ENCODE measurements at places on chromosomes 6 and 20.

DNA sequence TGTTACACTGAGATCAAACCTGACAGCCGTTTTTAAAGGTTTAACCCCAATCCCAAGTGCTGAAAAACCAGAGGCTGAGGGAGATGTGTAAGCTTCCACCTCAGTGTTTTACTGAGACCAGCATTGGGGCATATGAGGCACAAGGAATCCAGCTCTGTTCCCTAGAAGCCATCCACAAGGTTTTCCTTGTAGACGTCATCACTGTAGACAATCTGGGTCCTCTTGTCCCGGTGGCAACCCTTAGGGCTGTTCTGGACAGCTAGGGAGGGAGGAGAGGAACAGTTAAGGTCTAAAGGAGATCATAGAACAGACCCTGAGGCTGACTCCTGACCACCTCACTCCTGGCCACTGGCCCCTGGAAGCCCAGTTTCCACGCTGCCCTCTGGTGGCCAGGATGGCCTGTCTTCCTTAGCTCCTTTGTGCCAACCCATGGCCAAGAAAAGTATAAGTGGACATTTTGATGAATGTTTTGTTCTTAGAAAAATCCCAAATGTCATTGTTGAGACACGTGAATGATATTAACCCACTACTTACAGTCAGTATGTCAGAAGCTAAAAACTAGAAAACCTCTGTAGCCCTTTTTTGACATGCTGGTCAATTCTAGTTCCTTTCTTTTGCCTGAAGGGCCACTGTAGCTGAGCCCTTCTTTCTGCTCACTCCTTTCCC lies 6.4 kb downstream of the CFB start:
- DNase-seq, result no peak

- DNase-seq, result no peak
These were observed at the start of gene TRIM10 for GRCh38 chr6:30160785-30161531. Gene TRIM10 (minus strand): TSS chr6:30161211. CDS start chr6:30160858, 353 bp downstream.

DNA sequence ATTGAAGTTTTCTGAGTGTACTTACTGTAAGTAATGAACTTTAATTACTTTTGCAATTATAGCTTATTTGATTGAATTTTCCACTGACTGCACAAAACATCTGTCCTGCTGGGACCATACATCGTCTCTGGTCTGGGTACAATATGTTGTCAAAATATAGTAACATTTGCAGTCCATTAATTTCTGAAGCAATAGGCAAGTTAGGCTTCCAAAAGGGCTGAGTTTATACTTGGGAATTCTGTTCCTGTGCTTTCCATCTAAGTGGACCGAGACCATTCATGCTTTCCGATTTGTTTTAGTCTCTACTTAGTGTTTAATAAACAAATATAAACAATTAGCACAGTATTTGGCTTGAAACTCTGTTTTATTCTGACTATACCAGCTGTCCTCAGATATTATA lies 139.3 kb downstream of the RFPL4B start:
- no peak for DNase-seq

DNA sequence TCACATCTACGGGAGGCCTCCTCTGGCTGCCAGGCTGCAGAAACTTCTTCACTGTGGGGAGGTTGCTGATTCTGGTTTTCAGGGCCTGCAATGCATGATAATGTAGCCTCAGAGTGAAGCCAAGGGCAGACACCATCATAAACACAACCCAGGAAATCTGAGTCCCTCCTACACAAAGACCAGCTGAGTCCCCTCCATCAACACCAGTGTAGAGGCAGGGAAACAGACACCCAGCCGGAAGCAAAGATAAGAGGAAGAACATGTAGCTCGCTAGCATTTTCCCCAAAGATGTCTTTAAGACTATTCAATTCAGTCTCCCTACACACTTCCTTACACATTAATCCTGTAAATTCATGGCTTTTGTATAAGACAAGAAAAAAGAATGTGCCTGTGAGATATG lies 23.6 kb downstream of the GSTA2 start:
- no peak for DNase-seq

DNA sequence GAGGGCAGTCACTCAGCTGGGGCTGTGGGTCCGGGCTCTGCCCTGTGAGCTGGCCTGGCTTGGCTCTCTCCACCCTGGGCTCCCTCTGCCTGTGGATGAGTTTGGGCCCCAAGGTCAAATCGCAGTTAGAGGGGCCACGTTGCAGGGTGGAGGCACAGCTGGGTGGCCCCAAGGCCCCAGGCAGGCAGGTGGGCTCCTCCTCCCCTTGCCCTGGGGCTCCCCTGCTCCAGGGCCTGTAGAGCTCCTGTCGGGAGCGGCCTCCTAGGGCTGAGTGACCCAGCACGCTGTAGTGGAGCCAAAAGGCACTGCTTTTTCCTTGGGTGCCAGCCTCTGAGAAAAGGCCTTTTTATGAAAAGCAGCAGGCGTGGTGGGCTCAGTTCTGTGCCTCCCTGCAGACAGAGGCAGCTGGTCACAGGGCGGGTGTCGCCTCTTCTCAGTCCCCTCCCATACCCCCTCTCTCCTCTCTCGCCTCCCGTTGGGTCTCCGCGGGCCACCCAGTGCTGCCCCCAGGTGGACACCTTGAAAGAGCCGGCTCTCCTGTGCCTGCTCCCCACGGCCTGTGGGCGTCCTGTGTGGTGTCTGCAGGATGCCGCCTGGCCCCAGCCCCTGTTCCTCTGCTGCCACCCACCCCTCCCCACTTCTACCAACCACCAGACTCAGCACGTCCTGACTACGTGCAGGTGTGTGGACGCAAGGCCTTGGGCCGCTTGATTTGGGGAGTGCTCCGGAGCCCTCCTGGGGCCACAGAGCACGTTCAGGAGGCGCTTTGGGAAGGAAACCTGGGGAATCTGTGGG lies 13.2 kb downstream of the SS18L1 start:
- DNase-seq, result peak; percentile 52

- DNase-seq, result no peak
These were observed 57.0 kb downstream of the SMPDL3A start for GRCh38 chr6:122845916-122846612.

- no peak for DNase-seq
These were observed 130.9 kb downstream of the FOXA2 start for GRCh38 chr20:22453244-22454080.

GRCh38 chr6:126672649-126673048 lies 332.7 kb downstream of the CENPW start:
- no peak for DNase-seq

GRCh38 chr20:12913781-12914443 lies 94.9 kb upstream of the SPTLC3 start:
- no peak for DNase-seq

DNA sequence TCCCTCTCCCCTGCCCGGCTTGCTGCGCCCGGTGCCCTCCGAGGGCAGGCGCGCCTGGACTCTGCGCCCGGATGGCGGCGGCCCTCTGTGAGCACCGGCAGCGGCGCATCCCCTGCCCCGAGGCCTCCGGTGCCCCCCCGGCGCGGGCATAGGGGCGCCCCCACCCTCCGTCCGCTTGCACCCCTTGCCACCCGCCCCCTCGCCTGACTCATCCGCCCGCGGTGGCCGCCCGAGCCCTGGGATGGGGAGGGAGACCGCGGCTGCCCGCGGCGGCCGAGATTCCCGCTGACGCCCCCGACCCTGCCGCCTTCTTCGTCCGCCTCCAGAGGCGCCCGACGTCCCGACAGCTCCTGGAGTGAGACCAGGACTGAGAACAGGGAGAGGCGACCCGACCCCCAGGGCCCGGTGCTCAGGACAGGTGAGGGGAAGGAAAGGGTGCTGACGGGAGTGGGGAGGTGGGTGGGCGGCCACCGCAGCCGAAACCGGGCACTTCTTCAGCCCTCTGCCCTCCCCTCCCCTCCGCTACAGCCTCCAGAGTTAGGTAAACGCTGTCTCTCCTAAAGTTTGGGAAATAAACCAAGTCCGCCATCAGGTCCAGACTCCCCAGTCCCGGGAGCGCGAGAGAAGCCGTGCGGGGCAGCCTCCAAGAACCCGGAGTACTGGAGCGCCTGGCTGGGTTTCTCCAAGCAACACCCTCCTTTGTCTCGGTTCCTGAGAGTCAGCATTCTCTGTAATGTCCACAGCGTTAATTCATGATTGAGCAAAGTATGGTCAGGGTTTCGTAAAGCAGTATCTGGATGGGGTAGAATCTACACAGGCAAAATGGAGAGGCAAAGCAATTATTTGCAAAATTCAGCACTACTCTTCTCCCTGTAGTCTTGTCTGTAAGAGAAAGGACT lies 539 bp downstream of the TMEM200A start:
- no peak for DNase-seq

DNA sequence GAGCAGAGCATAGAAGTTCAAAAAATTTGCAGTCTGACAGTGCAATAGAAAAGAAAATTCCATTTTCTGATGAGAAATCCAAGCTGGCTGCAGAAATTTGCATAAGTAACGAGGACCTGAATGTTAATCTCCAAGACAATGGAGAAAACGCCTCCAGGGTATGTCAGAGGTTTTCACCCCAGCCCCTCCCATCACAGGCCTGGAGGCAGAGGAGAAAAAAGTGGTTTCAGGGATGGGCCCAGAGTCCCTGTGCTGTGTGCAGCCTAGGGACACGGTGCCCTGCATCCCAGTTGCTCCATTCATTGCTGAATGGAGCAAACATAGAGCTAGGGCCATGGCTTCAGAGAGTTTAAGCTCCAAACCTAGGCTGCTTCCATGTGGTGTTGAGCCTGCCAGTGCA lies 327.9 kb upstream of the KHDRBS2 start:
- DNase-seq, result no peak

DNA sequence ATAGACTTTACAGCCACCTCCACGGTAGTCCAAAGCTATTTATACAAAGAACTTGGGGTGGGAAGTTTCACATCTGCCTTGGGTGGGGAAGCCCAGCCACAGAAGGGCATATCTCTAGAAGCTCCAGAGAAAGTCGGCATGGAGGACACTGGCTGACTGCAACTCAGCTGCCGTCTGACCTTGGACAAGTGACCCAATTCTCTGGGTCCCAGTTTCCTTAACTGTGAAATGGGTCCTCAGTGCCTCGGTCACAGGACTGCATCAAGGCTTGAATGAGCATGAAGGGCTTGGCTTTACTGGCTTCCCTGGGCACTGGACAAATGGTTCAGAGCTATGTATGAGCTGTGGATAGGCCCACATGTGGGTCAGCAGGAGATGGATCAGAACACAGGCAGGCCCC lies 58.6 kb downstream of the NOL4L start:
- no peak for DNase-seq

DNA sequence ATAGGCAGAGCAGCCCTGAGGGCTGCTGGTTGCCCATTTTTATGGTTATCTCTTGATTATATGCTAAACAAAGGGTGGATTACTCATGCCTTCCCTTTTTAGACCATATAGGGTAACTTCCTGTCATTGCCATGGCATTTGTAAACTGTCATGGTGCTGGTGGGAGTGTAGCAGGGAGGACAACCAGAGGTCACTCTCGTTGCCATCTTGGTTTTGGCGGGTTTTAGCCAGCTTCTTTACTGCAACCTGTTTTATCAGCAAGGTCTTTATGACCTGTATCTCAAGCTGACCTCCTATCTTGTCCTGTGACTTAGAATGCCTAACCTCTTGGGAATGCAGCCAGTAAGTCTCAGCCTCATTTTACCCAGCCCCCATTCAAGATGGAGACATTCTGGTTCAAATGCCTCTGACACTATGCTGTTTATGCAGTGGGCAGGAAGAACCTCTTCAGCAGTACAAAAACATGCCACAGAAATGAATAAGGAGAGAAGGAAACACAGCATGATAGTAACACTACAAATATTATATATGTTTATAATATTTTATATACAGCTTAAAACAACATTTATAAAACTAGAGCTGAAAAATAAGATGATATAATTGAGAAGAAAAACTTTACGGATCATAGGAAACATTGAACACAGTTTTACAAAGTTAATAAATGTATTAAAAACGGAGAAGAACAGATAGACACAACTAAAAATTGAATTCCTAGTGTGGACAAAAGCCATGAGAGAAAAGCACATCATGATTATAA lies 58.9 kb upstream of the SAMD5 start:
- no peak for DNase-seq
